ENCODE measurements at places on chromosomes 11 and 22. TPM values are rescaled to one million over a fixed set of nuclear protein-coding genes. Genes with fewer than 3 reads are reported as not detected.

Gene TEX54
- not detected for total RNA-seq

Gene VPREB1
- total RNA-seq, result not detected

Gene OR2AG1
- total RNA-seq, result not detected

DNA sequence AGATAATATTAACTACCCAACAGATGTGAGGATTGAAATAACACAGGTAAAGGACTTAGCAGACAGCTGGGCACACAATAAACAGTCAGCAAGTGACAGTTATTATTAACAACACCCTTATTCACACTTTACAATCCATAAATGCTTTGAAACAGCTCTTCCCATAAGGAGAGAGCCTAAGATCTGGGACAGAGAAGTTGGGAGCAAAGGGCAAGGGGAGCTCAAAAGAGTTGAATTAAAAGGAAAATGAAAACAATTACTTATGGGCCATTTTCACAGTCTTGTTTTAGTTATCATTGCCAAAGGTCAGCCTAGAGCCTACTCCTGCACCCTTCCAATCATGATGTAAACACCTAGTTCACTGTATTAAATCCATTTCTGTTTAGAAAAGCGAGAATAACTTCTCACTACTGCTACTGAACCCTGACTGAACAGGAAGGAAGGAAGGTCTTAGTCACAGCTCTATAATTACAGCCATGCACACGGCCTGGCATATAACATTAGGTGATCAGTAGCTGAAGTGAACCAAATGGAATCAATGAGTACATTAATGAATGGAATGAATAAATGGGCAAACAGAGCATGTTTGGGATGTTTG is 111.3 kb downstream of the PLEKHA7 start:
- no peak for DNase-seq

DNA sequence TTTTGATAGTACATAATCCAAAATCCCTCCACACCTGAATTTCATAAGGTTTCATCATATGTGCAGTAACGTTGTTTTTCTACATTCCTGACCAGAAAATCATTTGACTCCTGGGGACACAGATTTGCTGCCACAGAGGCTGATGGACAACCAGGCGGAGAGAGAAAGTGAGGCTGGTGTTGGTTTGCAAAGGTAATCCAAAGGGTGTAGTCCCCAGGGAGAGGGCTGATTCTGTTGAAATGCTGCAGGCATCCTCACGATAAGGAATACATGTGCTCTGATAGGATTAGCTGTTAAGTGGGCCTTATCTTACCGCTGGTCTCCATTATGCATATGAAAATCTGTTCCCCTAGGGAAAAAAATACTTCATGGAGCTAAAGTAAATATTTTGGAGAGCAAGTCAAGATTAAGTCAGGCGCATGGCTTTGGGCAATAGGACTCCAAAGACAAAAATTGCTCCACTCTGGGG is 8.1 kb downstream of the APOL6 start:
- no peak for DNase-seq

DNA sequence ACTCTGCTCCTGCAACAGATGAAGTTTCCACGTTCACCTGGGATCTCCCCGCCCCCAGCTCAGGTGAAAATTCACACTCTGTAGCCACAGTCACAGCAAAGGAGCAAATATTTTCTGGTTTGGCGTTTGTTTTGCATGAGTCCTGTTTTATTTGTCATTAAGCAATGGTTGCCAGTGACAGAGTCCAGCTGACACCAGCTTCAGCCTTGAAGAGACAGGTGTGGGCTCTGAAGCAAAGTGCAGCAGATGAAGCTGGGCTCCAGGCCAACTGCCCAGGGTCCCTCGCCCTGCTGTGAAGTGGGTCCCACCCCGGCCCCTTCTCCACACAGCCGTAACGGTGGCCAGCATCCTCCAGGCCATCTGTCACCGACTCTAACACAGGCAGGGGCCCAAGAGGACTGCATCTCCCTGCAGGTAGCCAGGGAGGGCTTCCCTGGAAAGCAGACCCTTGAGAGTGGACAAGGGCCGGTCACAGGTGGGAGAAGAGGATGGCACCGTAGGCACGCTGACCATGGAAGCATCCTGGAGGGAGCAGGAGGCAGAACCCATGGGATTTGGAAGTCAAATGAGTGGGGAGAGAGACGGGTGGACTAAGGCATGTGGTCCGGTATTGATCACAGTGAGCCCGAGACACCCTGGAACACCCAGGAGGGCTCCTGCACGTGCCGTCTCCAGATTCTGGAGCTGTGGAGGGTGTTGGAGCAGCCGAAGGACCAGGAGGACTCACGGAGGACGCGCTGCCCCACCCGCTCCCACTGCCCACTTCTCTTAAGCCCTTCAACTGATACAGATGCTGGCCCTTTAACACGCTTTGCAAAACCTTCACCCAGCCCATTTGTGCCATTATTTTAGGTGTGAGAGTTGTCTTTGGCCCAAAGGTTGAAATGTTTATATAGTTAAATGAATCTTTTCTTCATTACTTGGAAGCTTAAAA is 294.5 kb downstream of the BRD1 start:
- no peak for DNase-seq

DNA sequence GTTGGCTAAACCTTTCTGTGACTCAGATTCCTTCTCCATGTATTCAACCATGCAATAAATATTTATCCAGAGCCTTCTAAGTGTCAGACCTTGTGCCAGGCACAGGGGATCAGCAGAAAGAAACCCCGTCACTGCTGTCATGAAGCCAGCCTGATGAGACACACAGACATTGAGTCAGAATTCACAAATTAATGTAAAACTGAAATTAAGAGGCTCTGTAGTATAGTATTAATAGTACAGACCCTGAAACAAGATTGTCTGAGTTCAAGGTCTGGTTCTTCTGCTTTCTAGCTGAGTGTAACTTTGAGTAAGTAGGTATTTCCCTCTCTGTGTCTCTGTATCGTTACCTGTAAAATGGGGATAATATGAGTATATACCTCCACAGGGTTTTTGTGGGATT is 46.9 kb downstream of the ME3 start:
- DNase-seq, result no peak

All from natural killer cell (primary cell).